ENCODE measurements at places on chromosomes 13 and 19.

GRCh38 chr19:38298821-38299680, 5.0 kb upstream of the C19orf33 start:
- DNase-seq = no peak

DNA sequence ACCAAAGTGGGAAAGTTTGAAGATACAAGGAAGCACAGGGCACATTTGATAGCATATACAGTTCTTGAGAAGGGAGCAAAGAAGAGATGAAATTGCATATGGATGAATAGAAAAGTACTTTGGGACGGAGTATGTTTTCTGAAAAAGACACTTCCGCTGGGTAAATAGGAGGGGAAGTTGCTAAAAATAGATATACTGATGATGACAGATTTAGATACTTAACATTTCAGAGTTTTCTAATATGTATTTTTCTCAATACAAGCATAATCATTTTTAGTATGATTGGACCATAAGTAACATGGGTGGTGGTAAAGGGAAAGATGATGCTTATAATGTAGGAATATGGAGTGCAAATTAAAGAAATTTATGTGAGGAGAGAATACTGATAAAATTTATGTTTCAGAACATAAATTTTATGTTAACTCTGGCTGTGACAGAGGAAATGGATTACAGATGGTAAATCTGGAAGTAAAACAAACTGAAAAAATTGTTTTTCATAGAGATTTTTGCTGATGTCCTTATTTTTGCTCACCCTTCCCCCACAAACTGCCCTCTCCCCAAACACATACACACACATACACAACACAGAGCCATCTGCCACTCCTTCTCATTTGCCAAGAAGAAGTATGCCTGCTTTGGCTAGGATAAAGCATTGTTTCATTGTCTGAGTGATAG, 583.9 kb upstream of the MIR17HG start:
- no peak for DNase-seq

GRCh38 chr19:35114353-35115176, 1.1 kb upstream of the FXYD3 start:
- DNase-seq = peak; percentile 69

DNA sequence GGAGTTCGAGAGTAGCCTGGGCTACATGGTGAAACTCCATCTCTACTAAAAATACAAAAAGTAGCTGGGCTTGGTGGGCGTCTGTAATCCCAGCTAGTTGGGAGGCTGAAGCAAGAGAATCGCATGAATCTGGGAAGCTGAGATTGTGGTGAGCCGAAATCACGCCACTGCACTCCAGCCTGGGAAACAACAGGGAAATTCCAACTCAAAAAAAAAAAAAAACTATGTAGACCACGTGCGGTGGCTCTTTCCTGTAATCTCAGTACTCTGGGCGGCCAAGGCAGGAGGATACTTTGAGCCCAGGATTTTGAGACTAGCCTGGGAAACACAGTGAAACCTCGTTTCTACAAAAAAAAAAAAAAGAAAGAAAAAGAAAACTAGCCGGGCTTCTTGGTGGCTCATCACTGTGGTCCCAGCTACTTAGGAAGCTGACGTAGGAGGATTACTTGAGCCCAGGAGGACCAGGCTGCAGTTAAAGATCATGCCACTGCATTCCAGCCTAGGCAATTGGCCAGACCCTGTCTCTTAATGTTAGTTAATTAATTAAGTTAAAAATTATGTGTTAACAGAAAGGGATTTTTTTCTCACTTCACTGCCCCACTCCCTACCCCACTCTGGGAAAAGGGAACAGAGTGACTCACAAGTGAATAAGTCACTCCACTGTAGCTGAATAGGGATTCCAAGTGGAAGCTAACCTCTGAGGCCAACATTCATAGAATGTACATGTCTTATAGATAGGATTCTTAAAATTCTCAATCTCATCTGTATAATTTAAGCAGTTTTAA, 2.2 kb downstream of the ZNF83 start:
- no peak for DNase-seq

Measured in stimulated activated CD4-positive, alpha-beta T cell treated with anti-CD3 and anti-CD28 coated beads, Interleukin-12 subunit alpha, Interleukin-12 subunit beta, amount 100 ng/mL, for 4 hours (primary cell).